ENCODE measurements at places on chromosomes 12 and 14.

DNA sequence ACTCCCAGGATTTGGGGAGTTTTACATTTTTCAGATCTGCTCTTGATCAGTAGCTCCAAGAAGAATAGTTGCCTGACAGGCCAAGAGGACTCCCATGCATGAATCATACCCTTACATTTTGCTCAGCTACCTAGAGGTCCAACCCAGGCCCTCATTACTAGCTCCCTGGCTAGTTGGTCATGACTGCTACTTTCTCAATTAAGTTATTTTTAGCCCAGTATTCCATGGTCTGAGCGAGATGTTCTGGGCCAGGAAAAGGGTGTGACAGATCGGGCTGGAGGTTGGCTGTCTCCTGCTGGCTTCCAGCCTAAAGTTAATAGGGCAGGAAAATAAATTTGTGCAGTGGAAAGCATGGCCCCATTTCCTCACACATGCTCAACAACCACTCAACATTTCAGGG, 379.2 kb downstream of the GRIN2B start:
- no peak for DNase-seq

GRCh38 chr14:94946244-94946643, 176.3 kb upstream of the GSC start:
- no peak for DNase-seq

DNA sequence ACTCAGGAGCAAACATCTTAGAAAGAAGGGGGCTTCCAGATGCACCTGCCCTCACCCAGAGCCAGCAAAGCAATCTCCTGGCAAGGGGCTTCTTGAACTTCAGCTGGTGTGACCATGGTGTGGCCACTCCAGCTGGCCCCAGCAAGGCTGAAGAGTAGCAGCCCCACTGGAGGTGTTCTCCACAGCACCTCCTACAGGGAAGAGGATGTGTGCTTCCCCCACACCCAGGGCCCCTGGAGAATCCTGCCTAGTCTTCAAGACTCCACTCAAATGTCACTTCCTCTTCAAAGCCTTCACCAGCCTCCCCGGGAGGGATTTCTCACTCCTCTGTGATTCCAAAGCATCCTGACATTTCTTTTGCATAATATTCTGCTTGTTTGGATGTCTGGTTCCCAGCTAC, 8.5 kb downstream of the RAB15 start:
- DNase-seq: no peak

- DNase-seq: no peak
Observed at GRCh38 chr12:4307593-4308333, 13.2 kb upstream of the TIGAR start.

- DNase-seq: peak; percentile 8
Observed at GRCh38 chr14:32702562-32702961, 236.1 kb upstream of the NPAS3 start.

GRCh38 chr12:88472248-88472647, 108.0 kb downstream of the KITLG start:
- DNase-seq: no peak

DNA sequence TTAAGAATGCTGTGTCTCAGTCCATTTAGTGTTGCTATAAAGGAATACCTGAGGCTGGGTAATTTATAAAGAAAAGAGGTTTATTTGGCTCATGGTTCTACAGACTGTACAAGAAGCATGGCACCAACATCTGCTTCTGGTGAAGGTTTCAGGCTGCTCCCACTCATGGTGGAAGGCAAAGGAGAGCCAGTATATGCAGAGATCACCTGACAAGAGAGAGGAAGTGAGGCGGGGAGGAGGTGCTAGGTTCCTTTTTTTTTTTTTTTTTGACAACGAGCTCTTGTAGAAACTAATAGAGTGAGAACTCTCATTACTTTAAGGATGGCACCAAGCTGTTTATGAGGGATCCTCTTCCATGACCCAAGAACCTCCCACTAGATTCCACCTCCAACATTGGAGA, 121.6 kb downstream of the NUBPL start:
- no peak for DNase-seq

DNA sequence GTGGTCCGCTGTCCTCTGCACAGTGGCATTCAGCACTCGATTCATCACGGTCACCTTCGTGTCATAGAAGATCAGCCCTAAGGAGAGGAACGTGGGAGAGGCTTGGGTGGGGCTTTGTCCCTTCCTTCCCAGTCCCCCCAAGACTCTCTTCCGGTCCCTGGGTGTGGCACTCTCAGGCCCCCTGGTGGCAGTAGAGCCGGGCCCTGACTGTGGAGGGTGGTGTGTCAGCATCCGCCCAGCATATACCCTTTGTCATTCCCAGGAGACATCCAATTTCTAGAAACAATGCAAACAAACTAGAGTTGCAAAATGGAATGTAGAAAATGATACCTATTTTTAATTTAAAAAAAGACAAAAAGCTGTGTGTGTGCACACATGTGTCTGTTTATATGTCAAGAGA, 45.0 kb downstream of the TRAFD1 start:
- DNase-seq: peak; percentile 14

DNA sequence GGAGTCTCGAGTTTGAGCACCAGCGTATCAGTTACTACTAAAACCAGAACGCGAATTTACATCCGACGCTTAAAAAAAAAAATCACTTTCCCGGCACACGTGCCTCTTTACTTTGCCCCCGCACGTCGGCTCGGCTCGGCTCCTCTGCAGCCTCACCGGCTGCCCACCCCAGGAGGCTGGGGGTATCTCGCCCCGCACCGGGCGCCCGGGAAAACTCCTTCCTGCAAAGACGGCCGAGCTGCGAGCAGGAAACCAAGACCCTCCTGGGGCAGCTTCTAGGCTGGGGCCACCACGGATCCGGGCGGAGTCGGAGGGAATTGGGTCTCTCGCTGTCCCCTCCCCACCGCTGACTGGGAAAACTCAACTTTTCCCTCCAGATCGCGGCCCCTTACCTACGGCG, 610 bp downstream of the VSIG10 start:
- DNase-seq: no peak

DNA sequence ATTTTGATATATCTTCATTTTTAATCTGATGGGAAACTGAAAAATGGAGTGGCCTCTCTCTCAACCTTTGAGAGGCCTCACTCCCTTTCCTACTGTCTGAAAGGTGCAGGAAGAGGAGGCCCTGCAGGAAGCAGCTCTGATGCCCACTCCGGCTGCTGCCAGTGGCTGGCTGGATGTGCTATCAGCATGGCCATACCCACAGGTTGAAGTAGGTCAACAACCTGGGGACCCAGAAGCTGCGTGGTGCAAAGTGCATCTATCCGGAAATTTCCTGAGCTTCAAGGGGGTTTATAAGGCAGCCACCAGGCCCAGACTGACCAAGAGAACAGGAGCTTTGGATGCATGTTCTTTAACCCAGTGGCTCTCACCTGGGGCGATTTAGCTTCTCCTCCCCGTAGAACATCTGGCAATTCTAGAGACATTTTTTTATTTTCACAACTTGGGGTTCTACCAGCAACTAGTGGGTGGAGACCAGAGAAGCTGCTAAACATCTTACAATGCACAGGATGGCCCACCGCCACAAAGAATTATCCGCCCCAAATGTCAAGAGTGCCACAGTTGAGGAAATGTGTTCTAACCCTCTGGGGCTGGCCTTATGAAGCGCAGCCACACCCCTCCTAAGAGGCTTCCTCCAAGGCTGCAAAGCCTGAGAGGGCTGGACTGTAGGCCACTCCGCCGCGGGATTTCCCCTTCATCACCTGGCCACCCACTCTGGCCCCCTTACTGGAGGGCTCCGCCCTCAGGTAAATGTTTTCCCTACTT, 8.2 kb upstream of the BATF start:
- no peak for DNase-seq

Data from stimulated activated naive CD4-positive, alpha-beta T cell treated with Interleukin-2 at 50 U/mL for 16 hours (primary cell).